T follicular helper cell (primary cell): ENCODE measurements at places on chromosomes 5 and 9.

GRCh38 chr5:7634837-7635236 is 216.1 kb downstream of the CFAP90 start:
- no peak for DNase-seq

DNA sequence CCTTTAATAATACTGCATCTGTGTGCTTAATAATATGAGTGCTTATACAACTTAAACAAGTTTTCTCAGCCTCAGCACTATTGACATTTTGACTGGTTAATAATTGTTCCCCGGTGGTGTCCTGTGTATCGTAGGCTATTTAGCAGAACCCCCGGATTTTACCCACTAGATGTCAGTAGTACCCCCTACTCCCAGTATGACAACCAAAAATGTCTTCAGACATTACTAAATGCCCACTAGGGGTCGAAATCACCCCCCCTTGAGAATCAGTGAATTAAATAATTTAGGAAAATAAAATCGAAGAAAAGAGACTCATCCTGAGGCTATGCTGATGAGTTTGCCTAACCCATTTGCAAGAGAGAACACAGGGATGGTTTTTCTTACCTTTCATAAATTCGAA is 166.3 kb downstream of the ATP10B start:
- DNase-seq = no peak

DNA sequence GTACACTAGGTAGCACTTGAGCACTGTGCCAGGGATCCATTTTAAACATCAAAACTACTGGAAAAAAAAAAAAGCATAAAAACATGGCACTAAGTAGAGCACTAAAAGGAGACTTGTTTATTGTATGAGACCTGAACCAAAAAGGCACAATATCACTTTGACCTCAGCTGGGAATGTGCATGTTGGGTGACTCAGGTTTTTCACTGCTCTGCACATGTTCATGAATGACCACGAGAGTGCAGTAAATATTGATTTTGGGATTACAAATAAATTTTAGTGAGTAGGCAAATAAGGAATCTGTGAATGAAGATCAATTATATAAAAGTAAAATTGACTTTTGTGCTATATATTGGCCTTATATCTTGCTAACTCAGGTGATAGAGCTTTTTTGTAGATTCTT is 11.8 kb downstream of the RMI1 start:
- DNase-seq = no peak

DNA sequence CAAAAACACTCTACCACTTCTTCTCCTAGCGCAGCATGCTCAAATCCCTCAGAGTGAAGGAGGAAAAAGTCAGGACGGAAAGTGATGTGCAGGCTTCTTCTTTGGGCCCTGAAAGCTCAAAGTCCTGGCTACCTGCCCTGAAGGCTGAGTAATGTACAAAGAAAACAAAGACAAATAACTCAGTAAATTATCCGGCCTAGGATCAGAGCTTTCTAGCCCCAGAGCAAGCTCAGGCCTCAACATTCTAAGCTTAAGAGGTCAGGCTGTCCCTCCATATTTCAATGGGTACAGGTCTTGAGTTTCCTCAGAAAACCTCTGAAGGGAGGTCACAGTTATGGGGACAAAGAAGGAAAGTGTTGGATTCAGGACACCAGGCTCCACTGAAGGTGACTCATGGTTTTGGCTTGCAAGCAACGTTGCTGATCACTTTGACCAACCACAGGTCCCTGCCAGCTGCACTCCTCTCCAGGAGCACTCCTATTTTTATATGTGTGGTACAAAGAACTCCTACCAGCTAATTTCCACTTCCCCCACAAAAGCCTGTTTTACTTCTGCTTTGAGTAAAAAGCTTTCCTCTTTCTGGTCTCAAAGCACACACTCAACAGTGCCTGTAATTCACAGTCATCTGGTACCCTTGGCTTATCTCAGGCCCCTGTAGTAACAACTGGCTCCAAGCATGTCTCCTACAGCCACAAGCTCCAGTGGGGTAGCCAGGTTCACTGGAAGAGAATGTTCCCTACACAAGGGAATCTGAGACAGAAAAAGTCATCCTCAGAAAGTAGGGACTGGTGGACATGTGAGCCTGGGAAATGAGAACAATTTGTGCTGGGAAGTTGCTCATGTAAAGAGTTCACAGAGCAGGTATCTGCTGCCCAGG is 115.7 kb downstream of the UGCG start:
- DNase-seq = no peak

DNA sequence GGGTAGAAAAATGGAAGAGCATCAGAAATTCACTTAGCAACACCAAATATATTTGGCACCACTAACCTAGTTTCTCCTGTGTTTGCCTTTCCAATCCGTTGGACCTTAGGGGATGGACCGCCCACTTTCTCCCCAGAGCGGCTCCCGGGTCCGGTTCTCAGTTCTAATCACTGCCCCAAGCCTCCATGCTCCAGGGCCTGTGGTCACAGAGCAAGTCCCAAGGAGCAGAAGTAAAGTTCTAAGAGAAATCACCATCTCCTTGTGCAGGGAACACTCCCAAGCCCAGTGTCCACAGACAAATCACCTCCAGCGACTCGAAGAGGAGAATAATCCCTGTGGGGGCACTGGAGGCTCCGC is 728 bp upstream of the SLC1A1 start:
- DNase-seq = no peak

DNA sequence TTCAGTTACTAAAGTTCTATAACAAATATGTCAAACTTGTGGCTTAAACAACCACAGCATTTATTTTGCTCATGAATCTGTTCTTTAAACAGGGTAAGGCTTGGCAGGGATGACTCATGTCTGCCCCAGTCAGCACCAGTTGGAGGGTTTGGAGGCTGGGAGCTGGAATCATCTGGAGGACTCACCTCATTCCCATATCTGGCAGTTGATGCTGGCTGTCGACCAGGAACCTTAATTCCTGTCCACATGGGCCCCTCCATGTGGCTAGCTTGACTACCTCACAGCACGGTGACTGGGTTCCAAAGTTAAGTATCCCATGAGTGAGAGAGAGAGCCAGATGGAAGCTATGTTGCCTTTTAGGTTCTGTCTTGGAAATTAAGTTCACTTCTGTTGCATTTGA is 13.8 kb upstream of the CCL28 start:
- DNase-seq = no peak

GRCh38 chr5:759111-759751 is 25.3 kb downstream of the ZDHHC11B start:
- DNase-seq = peak; percentile 50

DNA sequence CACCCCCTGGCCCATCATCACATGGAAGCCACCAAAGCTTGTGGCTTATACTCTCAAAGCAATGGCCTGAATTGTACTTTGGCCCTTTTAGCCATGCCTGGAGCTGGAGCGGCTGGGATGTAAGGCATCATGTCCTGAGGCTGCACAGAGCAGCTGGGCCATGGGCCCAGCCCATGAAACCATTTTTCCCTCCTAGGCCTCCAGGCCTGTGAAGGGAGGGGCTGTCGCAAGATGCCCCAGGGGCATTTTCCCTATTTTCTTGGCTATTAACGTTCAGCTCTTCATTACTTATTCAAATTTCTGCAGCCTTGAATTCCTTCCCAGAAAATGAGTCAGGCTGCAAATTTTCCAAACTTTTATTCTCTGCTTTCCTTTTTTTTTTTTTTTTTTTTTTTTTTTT is 27.7 kb downstream of the FST start:
- DNase-seq = no peak

GRCh38 chr9:137117269-137117731 is 2.8 kb upstream of the DPP7 start:
- DNase-seq = no peak

DNA sequence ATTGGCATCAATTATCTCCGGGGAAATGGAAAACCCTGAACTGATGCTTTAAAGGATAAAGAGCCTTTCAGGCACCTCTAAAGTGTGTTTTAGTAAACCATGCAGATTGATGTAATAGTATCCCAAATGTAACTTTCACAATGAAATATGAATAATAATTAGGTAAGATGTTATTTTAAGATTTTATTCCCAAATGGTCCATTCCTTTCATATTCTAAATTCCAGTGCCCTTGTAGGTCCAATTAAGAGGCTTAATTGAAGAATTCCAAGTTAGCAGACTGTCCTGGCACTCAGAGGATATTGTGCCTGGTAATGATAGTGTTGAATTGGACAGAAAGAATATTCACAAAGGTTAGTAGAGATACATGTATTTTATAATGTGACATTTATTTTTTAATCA is 352.5 kb upstream of the NUDT12 start:
- no peak for DNase-seq

DNA sequence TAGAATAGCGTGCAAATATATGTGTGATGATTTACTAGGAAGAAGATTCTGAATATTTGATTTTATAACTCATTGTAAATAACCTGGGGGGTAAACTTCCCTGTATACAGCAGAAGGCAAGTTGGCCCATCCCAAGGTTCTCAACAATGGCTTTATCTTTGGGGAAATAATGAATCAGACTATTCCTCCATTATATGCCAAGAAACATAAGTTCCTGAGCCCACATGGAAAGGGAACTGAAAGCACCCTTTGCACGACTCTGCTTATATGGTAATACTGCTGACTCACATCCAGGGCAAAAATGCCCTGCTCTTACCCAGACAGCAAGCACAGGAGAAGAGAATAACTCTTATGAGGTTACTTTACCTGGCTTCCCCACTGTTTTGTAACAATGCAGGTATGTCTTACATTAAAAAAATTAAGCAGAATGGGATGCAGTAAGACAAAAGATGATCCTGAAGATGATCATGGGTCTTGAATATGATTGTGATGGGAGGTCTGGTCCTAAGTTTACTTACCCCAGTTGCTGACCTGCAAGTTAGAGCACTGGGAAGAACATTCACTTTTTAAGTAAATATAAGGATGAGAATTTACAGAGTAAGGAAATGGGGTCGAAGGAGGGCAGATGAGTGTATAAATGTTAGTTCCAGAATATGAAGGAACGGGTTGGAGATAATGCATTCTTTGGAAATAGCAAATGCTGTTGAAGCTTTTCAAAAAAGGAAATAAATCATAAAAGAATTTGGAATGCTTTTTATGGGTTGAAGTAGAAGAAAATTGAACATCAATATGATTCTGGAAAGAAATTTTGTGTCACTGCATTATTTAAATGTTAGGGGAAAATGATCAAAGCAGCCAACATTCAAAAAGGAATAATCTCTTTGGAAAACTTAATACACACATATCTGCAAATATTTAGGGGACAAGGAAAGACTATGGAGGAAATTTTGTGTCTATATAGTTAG is 428.4 kb upstream of the MPDZ start:
- DNase-seq = no peak

- no peak for DNase-seq
Observed at GRCh38 chr9:83024506-83025125, 38.3 kb downstream of the RASEF start.

- no peak for DNase-seq
Observed at GRCh38 chr5:121313886-121314285, 537.8 kb upstream of the FTMT start.

- DNase-seq = no peak
Observed at GRCh38 chr5:142056816-142057696, 44.2 kb upstream of the GNPDA1 start.

DNA sequence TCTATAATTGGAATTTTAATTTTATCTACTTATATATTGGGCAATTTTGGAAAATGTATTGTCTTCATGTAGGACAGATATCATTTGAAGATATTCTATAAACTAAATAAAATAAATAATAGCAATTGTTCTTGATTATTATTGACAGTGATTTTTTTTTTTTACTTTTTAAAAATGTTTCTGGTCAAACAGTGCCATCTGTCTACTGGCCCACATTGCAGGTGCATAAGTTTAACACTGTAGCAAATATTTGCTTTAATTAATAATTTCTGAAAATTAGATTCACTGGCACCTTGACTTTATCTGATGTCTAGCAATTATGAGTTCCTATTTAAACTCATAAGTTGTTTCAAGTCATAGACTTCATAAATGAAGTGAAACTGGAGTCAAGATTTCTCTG is 41.1 kb upstream of the ISOC1 start:
- DNase-seq = no peak

GRCh38 chr5:78203815-78204214 is 90.7 kb downstream of the AP3B1 start:
- no peak for DNase-seq

DNA sequence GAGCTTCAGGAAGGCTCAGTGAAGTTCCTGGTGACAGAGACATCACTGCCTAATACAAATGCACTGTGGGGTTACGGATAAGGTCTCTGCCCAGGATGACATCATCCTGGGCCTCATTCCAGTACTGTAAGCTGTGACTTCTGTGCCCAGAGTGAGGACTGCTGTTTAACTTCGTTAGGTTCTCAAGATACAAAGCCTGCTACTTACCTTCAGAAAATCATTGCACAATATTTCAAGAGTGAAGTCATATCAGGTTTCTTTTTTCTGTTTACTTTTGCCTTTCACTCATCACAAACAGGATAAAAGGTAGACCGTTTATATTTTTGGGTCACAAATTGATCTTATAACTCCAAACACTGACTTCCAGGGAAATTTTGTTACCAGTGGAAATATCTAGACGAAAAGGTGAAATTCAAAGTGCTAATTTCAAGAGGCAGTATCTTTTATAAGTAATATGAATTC is 241.2 kb downstream of the PIK3R1 start:
- DNase-seq = no peak

- DNase-seq = no peak
Observed at GRCh38 chr5:96931605-96932004, 4.3 kb upstream of the LNPEP start.

DNA sequence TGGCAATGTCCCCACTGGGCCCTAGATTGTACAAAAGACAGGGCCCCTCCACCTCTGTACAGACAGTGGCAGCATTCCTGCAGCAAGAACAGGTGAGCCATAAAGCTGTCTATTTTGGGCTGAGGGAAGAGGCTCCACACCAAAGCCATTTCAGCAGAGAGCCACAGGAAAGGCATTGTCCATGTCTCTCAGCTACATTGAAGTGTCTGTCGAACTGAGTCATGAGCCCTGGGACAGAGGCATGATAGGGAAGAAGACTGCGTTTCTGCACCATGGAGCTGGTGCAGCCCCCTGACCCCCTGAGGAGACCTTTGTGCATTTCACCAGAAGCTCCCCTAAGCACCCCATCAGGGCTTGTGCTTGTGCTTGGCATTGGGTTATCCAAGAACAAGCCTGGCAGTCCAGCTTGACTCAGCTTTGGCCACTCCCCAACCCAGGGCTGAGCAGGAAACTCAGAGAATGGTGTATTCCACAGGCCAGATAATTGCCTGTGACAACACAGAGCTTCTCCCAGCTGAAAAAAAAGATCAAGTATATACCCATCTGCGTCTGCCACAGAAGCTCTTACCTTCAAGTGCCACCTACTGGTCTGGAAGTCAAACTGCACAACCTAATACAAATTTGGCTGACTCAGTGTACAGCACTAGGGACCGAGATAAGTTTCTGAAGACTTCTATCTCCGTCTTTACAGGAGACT is 5.9 kb upstream of the FRMD3 start:
- DNase-seq = no peak

GRCh38 chr9:93613791-93614190 is 37.4 kb downstream of the PHF2 start:
- DNase-seq = no peak

- DNase-seq = no peak
Observed at GRCh38 chr9:17185481-17186029, 50.7 kb downstream of the CNTLN start.
